NCI-H1105 (cell line): ENCODE measurements at places on chromosomes 12 and 14.

DNA sequence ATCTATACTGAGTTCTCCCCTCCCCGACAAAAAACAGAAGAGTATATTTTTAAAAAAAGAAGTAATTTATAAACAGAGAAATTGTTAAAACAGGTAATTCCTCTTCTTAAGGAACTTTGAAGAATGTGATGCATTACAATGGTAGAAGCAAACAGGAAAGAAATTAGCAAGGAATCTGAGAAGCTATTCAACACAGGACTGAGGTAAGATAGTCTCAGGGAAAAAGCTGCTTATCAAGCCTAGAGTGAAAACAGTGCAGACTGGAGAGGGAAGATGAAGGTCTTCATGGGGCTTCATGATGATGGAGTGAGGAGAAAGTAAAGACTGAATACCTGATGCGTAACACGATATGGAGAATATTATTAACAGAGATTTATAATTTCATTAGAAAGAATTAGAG lies 880.0 kb downstream of the SLC16A7 start:
- DNase-seq = no peak

GRCh38 chr14:90488256-90488655 lies 91.4 kb downstream of the CALM1 start:
- no peak for DNase-seq

GRCh38 chr14:25522116-25522515 lies 472.2 kb upstream of the STXBP6 start:
- no peak for DNase-seq

DNA sequence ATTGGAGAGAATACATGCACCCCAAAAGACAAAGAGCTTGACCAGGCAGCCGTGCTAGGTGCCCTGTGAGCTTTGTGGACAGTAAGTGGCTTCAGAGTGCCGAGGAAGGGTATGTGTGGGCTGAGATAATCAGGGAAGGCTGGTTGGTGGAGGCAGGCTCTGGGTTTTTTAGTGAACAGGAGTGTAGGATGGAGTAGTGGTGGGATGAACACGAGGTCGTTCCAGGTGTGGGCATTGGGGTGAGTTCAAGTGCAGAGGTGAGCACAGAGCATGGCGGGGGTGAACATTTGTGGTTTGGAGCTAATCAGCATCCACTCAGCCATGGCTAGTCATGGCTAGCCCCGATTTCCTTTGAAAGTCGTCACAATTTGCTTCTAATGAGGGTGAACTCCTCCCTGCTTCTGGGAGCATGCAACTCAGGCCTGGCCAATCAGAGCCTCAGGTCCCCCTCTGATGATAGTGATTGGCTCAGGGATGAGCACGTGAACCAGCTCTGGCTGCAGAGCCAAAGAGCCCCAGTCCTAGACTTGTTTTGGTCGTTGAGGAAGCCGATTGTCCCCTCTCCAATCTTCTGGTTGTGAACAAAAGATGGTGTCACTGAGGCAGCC lies 40.7 kb upstream of the TCL1B start:
- DNase-seq = no peak

- no peak for DNase-seq
Observed at GRCh38 chr12:586318-587071, 76.8 kb downstream of the NINJ2 start.

DNA sequence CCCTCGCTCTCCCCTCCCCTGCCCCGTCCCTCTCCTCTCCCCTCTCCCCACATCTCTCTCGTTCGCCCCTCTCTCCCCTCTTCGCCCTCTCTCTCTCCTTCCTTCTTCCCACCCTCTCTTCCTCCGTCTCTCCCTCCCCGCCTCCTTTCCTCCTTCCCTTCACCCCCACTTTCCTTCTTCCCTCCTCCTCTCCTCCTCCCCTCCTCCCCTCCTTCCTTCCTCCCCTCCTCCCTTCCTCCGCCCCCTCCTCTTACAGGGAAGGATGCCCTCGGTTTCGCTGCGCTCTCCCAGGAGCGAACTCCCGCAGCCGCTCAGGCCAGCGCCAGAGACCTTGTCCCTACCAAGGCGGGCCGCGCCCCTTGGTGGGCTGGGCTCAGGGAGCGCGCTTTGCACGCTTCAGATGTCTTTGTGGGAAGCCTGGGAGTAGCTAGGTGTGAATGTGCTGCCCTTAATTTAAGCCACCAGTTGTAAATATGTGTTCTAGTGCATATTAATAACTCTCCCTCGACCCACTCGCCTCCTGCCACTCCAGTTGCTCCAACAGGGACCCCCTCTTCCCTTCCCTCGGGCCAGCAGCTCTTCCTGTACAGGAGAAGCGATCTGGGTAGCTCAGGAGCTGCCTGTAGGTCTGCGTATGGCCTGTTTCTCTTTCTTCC lies 13.3 kb upstream of the MAP3K9 start:
- peak; percentile 66 for DNase-seq

- no peak for DNase-seq
Observed at GRCh38 chr12:64085996-64086395, 136.1 kb downstream of the KICS2 start.

DNA sequence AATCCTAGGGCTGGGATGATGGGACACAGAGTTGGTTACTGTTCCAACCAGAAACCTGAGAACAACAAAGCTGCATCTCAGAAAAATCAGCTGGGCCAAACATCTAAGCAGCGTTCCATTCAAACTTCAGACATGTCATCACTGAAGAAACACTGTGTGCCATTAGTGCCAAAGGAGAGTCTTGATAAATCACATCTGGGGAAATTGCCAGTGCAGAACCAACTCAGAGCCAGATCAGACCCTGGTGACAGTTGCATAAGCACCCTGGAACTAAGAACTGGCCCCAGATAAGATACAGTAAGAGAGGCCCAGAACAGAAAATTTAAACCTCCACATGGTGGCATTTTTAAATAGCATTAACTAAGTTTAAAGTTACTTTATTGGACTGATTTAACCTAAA lies 482.8 kb downstream of the PRKD1 start:
- DNase-seq = no peak

- DNase-seq = no peak
Observed at GRCh38 chr12:30180602-30181001, 396.9 kb upstream of the TMTC1 start.

GRCh38 chr12:109772622-109773321 lies 59.1 kb downstream of the FAM222A start:
- DNase-seq = no peak

DNA sequence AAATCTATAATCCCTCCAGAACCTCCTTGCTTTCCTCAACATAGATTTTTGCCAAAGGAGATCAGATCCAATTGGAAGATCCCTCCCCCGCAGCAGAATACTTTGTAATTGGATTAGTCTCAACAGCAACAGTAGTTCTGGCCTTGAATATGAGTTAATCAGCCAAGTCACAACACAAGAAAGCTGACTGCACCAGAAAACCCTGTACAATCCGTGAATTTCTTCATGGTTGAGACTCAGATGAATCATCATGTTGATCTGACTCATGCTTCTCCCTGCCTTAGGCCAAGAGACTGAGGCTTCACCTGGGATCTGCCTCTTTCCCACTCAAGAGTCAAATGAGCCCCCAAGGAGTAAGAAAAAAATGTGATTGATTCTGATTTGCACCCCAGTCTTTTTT lies 3.0 kb upstream of the METTL17 start:
- DNase-seq = no peak
